ENCODE measurements at places on chromosomes 4 and X. TPM values are rescaled to one million over a fixed set of nuclear protein-coding genes. Genes with fewer than 3 reads are reported as not detected.

The TSPAN7 gene
- total RNA-seq = 0.82 TPM

The MAGEB2 gene
- total RNA-seq = not detected

The RASL11B gene
- total RNA-seq = not detected

The SFRP2 gene
- 1.8 TPM for total RNA-seq

The SSX4B gene
- not detected for total RNA-seq

The LARP7 gene
- 105 TPM for total RNA-seq

The IL13RA2 gene
- 213 TPM for total RNA-seq

The RAB41 gene
- total RNA-seq = not detected

The SHROOM2 gene
- total RNA-seq = not detected

The CTAG1B gene
- not detected for total RNA-seq

The UGT2B15 gene
- total RNA-seq = not detected

The DCAF12L1 gene
- not detected for total RNA-seq

The BANK1 gene
- 0.41 TPM for total RNA-seq

The ARAF gene
- total RNA-seq = 9.2 TPM

The SLC6A8 gene
- total RNA-seq = 8.8 TPM

The CLDN22 gene
- under 0.01 TPM for total RNA-seq

The GLOD5 gene
- total RNA-seq = not detected

The MAGEA11 gene
- total RNA-seq = not detected

The TCP11X2 gene
- not detected for total RNA-seq

The SAGE1 gene
- not detected for total RNA-seq

The ARR3 gene
- not detected for total RNA-seq

The GATA1 gene
- not detected for total RNA-seq

The EFHC2 gene
- 0.45 TPM for total RNA-seq

The LONRF3 gene
- total RNA-seq = not detected

The GEMIN8 gene
- 7.3 TPM for total RNA-seq

The ITGB1BP2 gene
- 6.2 TPM for total RNA-seq
